ENCODE measurements at places on chromosomes 5 and 9.

DNA sequence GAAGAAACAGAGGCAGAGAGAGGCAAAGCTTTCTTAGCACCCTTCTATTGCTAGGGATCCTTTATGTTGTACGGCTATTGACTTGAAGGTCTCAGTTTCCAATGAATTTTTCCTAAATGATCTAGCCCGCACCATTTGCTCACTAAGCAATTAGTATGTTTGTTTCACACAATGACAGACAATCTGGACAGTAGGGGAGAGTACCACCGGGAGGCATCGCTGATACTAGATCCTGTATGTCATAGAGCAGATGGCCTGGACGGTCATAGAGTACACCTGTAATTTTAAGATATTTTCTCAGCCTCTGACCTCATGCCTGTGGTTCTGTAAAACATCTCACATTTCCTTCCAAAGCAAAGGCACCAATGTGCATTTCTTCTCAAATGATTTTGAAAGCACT is 194.3 kb downstream of the TLE4 start:
- no peak for DNase-seq

DNA sequence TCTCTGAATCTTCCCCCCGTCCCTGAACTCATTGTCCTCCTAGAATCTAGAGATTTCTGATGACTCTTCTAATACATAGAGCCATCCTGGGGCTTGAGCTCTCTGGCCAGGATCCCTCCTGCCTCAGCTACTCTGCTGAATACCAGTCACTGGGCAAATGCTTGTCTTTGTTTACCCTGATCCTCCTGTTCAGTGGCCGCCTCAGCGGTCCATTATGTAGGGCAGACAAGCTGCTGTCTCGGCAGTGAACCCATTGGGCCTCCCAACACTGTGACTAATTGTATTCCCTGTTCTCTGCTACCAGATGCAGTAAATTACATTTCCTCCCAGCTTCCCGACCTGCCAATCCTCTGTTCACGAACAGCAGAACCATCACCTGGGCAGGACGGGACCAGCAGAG is 151.6 kb downstream of the PALM2AKAP2 start:
- no peak for DNase-seq

DNA sequence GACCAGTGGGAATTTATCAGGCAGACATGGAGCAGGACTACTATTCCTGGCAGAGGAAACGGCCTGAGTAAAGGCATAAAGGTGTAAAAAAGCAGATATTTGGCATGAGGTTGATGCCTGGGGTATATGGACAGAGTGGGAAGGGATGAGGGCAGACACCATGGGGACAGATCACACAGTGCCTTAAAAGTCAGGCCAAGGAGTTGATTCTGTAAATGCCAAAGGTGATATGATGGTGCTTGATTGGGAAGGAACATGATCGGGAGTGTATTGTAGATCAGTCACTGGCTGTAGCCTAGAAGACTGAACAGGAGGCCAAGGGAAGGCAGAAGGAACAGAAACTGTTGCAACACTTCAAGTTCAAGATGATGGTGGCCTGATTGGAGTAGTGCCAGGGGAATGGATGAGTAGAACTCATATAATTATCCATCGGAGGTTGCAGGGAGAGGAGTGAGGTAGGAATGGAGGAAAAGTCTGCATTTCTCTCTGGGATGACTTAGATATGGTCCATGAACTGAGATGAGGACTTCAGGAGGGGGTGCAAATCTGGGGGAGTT is 594.3 kb upstream of the KLF4 start:
- no peak for DNase-seq

GRCh38 chr5:52767217-52767743 is 20.4 kb upstream of the ITGA1 start:
- no peak for DNase-seq

DNA sequence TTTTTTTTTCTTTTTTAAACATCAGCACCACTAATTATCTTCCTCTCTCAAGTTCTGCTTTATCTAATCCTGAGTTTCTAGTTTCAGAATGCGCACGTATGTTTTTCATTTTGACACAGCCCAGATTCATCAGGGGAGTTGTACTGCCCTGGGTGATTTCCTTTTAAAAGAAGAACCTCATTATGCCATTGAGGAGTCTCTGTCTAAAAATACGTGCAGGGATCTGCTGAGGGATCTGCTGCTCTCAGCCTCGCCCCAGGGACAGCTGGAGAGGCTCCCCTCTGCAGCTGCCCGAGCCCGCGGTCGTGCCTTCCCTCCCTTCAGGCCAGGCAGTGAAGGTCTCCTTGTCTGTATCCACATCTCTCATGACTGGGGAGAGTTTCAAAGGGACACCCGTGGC is 273.1 kb downstream of the ARHGEF28 start:
- DNase-seq: peak; percentile 25

DNA sequence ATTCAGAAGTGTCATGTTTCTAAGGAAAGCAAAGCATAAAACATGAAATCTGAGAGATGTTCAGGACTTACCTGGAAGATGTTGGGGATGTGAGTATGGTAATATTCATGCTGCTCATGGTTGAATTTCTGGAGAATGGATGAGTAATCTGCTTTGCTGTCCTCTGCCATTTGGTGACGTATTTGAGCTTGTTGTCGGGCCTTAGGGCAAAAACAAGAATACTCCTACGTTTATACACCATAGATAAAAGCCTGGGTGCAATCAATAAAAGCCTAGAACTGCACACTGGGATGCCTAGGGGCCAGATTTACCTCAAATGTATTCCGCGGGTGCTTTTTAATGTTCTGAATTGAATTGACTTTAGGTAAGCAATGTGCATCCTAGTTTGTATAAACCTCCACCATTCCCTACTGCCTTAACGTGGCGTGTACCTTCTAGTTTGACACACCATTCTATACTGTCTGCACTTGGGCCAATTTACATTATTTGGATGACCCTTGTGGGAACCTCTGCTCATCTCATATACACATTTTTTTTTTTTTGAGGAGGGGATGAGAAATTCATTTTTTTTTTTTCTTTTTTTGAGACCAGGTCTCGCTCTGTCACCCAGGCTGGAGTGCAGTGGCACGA is 94.4 kb downstream of the USP20 start:
- DNase-seq: no peak

DNA sequence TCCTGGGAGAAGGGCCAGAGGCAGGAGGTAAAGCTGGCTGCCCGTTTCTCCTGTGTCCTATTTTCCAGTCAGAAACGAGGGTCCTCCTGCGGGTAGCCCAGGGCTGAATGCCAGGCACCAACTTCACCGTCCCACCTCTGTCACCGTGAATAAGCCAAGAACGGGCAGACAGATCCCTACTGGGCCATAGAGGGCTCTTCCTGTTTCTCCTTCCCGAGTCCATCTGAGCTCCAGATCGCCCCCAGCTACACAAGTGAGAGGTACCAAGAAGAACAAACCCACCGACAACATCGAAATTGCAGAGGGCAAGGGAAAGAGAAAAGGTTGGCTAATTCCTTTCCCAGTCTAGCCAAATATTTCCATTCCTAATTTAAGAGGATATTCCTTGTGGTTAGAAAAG is 93.7 kb downstream of the SPOCK1 start:
- DNase-seq: no peak

- DNase-seq: no peak
These were observed 9.6 kb downstream of the TMOD1 start for GRCh38 chr9:97510797-97511654.

DNA sequence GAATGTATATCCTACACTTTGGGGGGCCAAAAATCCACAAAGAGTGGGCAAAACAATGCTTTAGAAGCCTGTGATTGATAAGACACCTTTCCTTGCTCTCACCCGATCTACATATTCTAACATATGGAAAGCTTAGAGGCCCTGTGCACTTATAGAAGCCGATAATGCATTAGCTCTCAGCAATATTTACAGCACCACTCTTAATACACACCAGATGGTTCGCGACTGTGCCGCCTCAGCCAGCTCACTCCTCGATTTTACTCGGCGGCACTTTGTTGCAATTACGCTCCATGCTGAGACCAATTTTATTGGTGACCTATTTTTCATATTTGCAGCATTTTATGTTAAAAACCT is 18.8 kb downstream of the NR2F1 start:
- no peak for DNase-seq

DNA sequence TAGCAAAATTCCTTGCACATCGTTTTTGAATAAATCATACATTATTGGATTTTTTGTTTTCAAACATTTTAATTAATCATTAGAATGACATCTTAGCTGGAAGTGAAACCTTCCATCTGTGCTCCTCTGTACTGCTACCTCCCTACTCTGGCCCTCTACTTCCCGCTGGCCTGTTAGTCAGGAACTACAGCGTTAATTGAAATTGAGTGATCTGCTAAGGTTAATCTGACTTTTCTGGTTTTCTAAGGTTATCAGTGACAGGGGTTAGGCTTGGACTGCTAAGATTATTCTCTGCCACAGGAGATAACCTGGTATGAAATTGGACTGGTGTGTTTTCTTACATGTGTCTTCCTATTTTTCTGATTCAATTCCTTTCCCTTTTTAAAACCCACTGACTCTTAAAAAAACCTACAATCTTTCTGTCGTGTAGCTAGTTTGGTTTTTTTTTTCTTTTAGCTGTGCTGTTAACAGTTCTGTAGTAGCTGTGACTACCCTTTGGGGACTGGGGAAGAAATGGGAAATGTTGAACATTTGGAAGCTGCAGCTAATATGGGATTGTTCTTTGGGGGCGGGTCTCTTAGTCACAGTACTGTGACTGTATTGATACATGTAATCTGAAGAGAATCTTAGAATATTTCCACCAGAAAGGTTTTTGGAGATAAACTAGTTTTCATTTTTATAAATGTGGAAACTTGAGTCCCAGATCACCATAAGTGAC is 4.6 kb downstream of the KIF2A start:
- no peak for DNase-seq

DNA sequence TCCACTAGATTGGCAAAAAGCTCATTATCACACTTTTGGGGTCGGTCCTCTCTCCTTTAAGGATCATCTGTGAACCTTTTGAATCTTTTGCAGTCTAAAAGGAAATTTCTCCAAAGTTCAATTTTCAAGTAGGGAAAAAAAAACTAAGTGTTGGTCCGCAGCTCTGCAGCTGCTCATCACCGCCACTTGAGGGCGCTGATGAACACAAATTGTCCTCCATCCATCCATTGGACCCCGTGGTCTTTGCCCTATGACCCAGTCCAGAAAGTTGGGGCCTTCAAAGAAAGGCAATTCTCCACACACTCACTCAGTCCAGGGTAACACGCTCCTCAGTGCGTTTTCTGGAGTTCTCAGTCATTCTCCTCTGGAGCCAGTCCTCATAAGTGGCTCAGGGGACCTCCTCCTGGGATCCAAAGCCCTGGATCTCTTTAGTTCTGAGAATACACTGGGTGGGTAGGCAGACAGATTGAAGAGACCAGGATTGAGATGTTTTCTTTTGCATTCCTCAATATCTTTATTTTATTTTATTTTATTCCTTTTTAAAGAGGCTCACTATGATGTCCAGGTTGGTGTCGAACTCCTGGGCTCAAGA is 63.6 kb upstream of the SLC28A3 start:
- DNase-seq: peak; percentile 35

- no peak for DNase-seq
These were observed 92.6 kb upstream of the ERBIN start for GRCh38 chr5:65833780-65834179.

DNA sequence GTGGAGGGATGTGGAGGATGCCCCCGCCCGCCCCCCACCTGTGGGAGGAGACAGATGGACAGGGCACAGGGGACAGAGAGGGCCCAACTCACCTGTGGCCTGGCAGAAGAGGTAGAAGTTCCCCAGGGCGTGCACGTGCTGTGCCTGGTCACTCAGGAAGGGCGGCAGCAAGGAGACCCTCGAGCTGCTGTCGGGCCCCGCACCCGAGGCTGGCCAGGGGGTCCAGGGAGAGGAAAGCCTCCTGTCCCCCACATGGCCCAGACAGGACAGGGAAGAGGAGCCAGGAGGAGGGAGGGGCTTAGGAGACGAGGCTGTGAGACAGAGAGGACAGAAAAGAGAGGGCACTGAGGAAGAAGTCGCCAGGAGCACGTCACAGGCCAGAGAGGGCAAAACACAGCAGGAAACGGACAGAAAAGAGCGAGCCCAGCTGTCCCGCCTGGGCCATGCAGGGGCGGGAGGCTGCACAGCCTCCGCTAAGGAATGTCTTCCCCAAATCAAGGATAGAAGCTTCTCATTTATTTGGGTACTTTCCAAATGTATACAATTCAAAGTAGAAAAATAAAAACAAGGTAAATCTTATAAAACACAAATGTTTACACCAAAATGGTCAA is 58.5 kb downstream of the SECISBP2 start:
- DNase-seq: no peak
